Lung (tissue), 17 donors: ENCODE measurements at places on chromosomes 16 and 17. TPM values are rescaled to one million over a fixed set of nuclear protein-coding genes. Genes with fewer than 3 reads are reported as not detected.

SMIM36 gene
- not detected for total RNA-seq

CTRB1 gene
- total RNA-seq: 6.5 TPM

SLC13A5 gene
- 0.18 TPM for total RNA-seq

DNA sequence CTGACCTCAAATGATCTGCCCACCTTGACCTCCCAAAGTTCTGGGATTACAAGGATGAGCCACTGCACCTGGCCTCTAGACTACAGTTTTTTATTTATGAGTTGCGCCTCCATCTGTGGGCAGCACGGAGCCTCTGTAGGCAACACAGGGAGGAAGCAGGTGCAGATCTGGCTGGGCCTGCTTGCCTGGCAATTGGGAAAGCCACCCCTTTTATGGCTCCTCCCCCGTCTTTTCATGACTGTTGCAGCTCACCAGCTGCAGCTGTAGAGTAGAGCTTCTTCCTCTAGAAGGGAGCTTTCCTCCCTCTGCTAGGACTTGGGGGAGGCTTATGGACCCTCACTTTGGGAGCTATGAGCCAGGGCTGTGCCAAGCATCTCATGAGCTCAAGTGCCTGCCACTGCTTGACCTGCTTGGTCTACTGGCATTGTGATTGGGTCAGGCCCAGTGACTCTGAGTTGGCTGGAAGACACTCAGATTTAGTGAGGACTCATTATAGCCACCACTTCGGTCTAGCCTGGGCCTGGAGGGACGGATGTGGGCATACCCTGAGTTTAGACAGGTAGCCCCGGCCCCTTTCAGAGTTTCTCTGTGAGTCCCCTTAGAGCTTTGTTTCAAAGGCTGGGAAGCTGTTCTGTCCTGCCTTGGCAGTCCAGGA lies 6.9 kb upstream of the SLC7A6 start:
- H3K4me1 ChIP-seq: no peaks in the 10 kb centered on the region

RAC3 gene
- 8.3 TPM for total RNA-seq

DNA sequence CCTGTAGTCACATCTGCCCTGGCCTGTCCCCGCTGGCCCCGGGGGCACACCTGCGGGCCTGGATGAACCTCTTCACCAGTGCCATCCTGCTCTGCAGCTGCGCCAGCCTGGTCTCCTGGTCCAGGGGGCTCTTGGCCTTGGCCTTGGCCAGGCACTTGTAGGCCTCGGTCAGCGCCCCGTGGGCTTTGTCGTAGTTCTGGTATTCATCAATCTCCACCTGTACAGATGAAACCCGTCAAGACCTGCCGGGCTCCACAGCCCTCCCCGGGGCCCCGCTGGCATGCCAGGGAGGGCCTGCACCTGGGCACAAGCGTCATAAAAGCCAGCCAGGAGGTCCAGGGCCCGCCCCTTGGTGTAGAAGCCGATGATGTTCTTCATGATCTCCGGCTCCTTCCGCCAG lies 13.6 kb upstream of the TMEM204 start:
- no peaks in the 10 kb centered on the region for H3K4me1 ChIP-seq
- DNase-seq: no peak
- peaks cover 32% of the 10 kb centered on the region for H3K36me3 ChIP-seq
- H3K27me3 ChIP-seq: no peaks in the 10 kb centered on the region
- H3K4me3 ChIP-seq: no peak overlapping the region

DNA sequence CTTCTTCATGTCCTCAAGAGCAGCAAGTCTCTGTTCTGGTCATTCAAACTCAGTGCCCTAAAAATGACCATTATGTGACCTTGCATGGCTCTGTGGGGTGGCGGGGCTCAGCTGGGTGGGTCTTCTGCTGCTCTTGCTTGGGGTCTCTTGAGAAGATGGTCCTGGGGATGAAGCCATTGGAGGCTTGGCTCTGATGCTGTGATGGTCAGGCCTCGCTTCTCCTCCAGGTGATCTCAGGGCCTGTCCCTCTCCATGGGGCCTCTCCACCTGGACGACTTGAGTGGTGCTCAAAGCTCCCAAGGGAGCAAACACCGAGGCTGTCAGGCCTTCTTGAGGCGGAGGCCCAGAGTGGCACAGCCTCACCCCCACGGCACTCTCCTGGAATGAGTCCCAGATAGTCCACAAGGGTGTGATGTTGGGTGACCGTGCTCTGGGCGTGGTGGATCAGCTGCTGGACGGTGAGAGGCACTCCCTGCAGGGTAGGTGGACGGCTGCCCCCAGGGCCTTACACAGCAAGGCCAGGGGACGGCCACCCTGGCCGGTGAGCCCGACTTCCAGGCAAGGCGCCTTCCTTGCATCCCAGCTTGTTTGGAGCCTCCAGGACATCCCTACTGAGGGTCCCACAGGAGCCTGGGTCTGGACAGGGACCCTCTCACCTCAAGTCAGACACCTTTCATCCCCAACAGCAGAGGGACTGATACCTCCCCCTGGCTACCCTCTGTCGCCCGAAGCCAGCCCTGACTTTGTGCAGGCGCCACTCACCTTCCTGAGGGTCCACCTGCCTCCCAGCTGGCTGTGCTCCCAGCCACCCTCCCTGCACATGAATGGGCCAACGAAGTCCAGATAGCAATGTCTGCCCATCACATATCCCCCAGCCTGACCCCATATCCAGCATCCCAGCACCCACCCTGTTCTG lies 48.7 kb downstream of the USP22 start:
- H3K27me3 ChIP-seq: no peaks in the 10 kb centered on the region
- H3K4me1 ChIP-seq: peaks cover 6% of the 10 kb centered on the region
- peaks cover 3% of the 10 kb centered on the region for H3K36me3 ChIP-seq
- no peak overlapping the region for H3K27ac ChIP-seq
- H3K4me3 ChIP-seq: no peak overlapping the region

DNA sequence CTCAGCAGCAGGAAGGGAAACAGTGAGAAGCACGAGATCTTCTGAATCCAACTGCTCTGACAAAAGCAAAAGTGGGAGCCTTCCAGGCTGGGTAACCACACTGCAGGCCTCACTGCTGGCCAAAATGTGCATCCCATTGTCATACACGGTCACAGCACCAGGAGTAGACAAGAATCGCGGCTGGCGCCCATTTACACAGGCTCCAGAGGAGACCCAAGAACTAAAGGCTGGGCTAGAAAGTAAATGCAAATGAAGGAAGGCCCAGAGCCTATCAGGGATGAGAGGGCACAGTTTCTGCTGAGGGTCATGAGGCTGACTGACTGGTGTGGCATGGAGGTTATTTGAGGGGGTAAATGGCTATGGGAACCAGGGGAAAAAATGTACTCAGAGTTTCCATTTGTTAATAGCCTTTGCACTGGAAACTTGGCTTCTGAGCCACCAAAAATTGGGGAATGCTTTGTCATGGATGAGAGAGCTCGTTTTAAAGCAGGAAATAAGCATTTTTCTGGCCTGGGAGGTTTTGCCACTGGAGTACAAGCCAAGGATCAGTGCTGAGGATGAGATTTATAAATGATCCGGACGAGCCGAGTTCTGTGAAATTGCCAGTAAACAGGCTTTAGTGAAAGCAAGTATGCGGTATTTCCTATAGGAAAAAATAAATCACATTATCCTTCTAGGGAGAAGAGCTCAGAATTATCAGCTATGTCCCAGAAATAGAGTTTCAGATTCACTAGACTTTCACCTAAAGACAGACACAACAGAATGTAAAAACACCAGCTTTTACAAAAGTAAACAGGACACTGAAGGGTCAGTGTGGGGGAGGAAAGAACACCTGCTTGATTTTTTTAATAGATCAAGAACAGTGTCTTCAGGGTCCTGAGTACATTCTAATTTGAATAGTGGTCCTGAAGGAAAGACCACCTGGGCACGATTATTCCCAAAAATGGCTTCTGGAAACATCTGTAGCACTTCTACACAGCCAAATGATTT lies 66.9 kb upstream of the GSG1L start:
- H3K27me3 ChIP-seq: no peaks in the 10 kb centered on the region
- no peaks in the 10 kb centered on the region for H3K4me1 ChIP-seq
- H3K36me3 ChIP-seq: peaks cover 46% of the 10 kb centered on the region
- H3K4me3 ChIP-seq: no peak overlapping the region
- no peak for DNase-seq

DNA sequence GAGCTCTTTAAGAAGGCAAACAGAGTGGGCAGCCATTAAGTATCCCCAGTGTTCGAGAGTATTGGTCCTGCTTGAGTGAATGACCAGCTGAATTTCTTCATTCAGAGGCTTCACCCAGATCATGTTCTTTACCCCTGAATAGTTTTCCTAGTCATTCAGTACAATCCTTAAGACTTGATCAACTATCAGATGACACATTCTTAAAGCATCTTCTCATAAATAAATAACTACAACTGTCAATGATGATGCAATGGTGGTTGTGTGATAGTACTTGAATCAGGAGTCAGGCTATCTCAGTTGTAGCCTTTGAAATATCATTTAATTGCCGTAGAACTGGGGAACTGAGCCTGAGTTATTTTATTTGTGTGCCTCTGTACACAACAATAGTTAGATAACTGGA lies 416.8 kb upstream of the CCL2 start:
- no peaks in the 10 kb centered on the region for H3K27me3 ChIP-seq
- no peak overlapping the region for H3K4me3 ChIP-seq
- no peak overlapping the region for H3K27ac ChIP-seq
- no peaks in the 10 kb centered on the region for H3K4me1 ChIP-seq

NDRG4 gene
- total RNA-seq: 10.7 TPM

CDIP1 gene
- 12.4 TPM for total RNA-seq

NCBP3 gene
- 49.4 TPM for total RNA-seq

DNA sequence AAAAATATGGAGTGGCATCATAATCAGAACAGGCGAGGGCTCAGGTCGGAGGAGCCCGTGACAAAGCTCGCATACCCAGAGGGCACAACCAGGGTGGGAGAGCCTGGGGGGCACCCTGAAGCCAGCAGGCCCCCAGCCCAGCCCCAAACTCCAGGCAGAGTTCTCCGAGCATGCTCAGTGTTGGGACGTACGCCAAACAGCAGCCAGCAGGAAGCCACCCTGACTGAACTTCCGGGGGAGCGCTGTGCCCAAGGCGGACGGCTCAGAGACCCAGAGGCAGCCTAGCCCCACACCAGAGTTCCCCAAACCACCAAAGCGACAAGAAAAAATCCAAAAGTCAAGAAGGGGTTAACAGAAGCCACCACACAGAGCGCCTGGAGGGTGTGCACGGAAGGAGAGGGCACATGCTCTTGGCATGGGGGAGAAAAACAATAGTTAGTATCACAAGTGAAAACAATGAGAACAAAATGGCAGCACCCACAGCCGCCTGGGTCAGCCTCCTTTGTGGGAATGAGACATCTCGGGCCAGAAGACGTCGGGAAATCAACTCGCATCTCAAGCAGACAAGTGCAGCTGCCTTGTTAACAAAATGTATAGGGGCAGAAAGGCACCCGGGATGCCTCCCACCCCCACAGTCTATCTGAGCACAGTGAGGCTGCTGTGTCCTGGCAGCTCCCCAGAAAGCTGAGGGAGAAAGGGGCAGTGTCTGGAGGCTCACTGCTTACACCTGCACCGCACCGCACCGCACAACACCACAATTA lies 11.9 kb downstream of the EXOC7 start:
- H3K4me1 ChIP-seq: no peaks in the 10 kb centered on the region
- peaks cover 73% of the 10 kb centered on the region for H3K36me3 ChIP-seq
- no peaks in the 10 kb centered on the region for H3K27me3 ChIP-seq
- no peak overlapping the region for H3K4me3 ChIP-seq

CCL2 gene
- 93.5 TPM for total RNA-seq

DNA sequence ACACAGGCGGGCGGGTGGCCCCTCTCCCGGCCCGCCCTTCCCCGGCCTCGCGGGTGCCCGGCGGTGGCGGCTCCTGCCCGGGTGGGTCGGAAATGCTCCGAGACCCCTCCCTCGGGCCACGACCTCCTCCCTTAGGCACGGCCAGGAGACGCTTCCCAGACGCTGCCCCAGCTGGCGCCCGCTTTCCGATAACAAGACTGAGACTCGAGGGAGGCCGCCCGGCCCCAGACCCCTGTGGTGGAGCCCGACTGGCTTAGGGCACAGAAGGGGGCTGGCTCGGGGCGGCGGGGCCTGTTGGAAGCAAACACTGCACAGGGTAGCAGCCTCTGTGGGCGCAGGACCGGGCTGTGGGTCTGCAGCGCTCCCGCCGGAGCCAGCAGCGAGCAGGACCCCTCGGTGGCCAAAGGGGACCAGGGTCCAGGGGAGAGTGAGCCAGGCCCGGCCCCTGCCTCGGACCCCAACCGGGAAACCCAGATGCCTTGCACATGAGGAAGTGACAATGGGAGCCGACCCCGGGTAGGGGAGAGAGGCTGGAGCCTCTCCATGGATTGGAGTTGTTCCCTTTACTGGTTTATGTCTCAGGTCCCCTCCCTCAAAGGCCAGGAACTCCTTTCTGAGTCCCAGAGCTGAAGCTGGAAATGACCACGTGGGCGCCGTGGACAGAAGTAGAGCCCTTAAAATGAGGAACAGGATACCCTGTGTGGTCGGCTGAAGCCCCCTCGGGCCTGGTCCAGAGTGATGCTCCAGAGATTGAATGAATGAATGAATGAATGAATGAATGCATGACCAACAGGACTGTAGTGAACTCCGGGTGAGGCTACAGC lies 19.8 kb upstream of the ADCY7 start:
- H3K27ac ChIP-seq: peak overlapping the region; percentile 54
- H3K27me3 ChIP-seq: peaks cover 10% of the 10 kb centered on the region
- H3K36me3 ChIP-seq: no peaks in the 10 kb centered on the region
